ENCODE measurements at places on chromosomes 5 and 9. TPM values are rescaled to one million over a fixed set of nuclear protein-coding genes. Genes with fewer than 3 reads are reported as not detected.

GRCh38 chr5:109908366-109908765 lies 218.6 kb downstream of the MAN2A1 start:
- no peak for DNase-seq

The NOXA1 gene
- 31.0 TPM for total RNA-seq

The PCDHB14 gene
- total RNA-seq, result not detected

- peak; percentile 25 for DNase-seq
Observed at GRCh38 chr9:134570711-134571325, 70.8 kb upstream of the COL5A1 start.

GRCh38 chr5:155189981-155190380 lies 176.4 kb downstream of the KIF4B start:
- DNase-seq, result no peak

DNA sequence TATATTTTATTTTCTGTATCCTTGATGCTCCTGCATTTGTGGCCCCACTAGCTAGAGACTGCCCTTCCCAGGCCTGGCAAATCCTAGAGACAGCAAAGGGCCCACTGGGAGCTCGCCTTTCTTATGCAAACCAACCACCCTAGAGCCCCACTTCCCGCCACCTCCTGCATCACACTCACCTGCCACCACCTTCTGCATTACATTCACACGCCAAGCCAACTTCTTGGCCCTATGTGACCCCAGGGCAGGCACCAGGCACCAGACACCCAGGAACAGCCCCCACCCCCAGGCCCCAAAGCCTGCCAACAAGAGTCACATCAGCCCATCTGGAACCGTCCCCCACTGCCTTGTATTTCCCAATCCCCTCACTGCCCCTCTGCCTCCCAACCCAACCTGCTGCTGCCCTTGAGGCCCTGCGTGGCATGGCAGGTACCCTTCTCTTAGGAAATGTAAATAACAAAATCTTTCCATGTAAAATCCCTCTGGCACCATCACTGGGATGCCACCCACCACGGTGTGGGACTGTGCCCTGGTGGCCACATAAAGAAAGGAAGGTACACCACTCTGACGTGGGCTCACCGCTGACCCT lies 22.0 kb downstream of the ROR2 start:
- no peak for DNase-seq

GRCh38 chr5:125100342-125100741 lies 353.9 kb upstream of the ZNF608 start:
- DNase-seq, result no peak

- DNase-seq, result no peak
Observed at GRCh38 chr9:108134486-108135128, 645.0 kb upstream of the KLF4 start.

DNA sequence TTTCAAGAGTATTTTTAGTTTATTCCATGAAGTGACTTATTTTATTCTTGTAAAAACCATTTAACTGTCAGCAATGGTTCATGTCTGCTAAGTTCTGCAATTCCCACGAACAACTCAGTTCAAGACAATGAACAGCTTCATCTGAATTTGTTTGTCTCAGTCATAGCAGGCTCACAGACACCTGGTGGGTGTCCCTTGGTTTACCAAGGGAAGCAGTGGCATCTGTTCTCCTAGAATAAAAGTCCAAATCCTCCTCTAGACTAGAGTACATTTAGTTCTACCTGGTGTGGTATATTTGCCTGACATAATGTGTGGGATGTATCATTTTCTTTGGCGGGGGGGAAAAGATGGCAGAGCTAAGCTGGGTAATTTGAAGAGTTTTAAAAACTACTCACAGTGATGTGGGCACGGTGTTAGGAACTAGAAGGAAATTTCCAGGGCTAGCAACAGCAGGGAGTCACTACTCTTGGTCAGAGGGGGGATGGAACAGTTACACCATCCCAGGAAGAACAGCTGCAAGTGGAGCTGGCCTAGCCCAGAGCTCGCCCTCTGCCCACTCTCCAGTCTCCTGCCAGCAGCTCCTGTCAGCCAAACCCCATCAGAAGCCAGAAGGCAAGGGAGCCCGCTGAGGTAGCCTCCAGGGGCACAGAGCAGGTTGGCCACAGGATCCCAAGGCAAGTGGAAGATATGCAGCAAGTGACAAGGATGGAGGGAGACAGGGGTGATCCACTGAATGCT lies 100.3 kb downstream of the PJA2 start:
- no peak for DNase-seq

DNA sequence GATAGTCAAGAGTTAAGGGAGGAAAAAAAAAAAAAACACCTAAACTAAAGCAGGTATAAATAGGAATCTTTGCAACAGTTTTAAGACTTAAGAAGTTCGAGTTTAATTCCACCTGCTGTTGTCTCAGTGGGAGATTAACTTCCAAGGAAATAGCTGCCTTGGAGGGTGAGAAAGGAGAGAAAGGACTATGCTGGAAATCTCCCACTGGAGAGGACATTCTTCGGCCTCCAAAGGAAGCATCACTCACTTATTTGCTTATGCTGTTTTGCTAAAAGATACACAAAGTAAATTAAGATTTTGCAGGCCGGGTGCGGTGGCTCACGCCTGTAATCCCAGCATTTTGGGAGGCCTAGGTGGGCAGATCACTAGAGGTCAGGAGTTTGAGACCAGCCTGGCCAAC lies 317.9 kb upstream of the MPDZ start:
- DNase-seq, result no peak

- DNase-seq, result no peak
Observed at GRCh38 chr9:121326130-121326838, 43.8 kb downstream of the STOM start.

- DNase-seq, result peak; percentile 37
Observed at GRCh38 chr9:90025816-90026215, 421.0 kb downstream of the GADD45G start.

DNA sequence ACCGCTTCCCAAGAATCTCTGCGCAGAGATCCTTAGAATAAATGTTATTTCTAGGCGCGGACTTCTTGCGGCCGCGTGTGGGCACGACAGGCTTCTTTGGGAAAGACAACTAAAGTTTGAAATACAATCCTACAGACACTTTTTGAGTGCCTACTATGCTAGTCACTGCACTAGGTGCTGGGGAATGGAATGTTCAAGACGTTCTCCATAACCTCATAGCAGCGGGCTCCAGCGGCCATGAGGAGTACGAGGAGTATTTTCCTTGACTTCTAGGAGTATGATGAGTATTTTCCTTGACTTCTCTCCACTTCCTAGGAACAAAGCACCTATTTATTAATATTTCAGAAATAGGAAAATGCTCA lies 636 bp upstream of the PWWP2A start:
- DNase-seq, result no peak

- no peak for DNase-seq
Observed at GRCh38 chr9:133926165-133926856, 65.8 kb downstream of the VAV2 start.

The DCTN4 gene
- total RNA-seq, result 47.2 TPM

DNA sequence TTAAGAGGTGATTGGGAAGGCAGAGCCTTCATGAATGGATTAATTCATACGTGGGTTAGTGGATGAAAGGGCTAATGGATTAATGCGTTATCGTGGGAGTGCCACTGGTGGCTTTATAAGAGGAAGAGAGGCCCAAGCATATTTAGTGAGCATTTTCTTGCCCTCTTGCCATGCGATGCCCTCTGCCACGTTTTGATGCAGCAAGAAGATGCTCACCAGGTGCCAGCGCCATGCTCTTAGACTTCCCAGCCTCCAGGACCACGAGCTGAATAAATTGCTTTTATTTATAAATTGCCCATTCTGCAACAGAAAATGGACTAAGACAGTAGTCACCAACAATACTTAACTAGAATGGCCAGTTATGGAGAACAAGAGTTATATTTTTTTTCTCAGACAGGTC lies 24.2 kb downstream of the DAPK1 start:
- no peak for DNase-seq

DNA sequence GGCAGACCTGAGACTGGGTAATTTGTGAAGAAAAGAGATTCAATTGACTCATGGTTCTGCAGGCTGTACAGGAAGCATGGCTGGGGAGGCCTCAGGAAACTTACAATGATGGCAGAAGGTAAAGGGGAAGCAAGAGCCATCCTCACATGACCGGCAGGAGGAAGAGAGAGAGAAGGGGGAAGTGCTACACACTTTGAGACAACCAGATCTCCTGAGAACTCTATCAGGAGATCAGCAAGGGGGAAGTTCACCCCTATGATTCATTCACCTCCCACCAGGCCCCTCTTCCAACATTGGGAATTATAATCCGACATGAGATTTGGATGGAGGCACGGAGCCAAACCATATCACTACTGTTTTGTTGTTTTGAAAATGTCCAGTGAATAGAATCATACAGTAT lies 110.2 kb downstream of the DAPK1 start:
- DNase-seq, result no peak

DNA sequence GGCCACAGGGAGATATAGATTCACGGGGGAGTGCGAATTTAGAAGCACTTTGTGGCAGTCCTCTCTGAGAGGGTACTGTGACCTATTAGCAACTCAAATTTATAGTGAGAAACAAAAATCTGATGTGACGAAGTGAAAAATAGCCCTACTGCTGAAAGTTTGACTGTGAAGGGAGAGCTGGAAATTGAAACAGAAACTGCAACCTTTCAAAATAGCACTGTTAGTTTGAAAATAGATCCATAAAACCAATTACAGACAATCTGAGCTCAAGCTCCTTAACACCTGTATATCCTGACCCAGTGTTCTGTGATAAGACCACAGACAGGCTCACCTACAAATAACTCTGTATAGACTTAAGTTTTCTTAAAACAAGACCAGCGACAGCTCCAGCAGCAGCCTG lies 420.1 kb downstream of the IRX1 start:
- no peak for DNase-seq

The PSIP1 gene
- total RNA-seq, result 20.2 TPM

The SPINK6 gene
- total RNA-seq, result not detected

DNA sequence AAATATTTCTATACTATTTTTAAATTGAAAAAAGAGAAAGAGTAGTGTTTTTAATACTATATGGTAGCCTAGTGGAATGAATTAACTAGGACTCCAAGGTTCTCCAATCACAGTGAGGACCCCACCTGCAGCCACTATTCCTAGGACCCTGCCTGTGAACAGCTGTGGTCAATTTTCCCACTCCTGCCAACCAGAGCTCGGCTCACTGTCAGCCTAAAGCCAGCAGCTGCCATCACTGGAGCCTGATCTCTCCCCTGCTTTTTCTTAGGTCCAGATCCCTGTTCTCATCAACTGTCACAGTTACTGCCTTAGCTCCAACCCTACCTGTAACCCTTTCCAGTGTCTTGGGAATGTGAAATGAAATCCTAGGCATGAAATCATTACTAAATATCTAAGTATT lies 25.3 kb downstream of the ARSB start:
- DNase-seq, result no peak

GRCh38 chr5:144028058-144028457 lies 142.4 kb downstream of the YIPF5 start:
- no peak for DNase-seq
